ENCODE measurements at places on chromosomes 12 and 14. TPM values are rescaled to one million over a fixed set of nuclear protein-coding genes. Genes with fewer than 3 reads are reported as not detected.

DNA sequence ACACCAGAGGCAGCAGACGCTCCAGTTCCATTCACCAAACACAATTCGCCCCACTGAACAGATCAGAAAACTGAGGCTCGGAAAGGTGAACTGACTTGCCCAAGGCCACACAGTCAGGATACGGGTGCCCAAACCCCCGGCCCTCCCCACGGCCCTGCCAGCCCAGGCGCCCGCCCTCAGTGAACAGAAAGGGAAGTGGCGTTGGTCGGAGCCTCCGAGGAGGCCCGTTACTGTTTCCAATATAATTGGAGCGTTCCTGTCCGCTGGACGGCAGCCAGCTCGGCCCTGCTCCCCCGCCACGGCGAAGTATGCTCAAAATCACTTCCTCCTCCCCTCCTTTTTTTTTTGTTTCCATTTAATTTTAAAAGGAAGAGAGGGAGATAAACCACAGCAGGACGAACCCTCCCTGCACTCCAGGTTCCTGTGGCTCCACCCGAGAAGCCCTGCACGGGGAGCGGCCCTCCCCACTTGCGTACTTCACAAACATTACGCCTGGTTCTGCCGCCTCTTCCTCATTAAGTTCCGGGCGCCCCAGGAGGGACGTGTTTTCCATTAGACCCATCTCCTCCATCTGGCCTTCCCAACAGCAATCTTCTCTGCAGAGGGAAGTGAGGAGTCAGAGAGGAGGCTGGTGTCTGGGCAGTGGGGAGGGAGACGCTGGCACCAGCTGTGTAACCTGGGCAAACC is 61.1 kb downstream of the NCOR2 start:
- DNase-seq: peak; percentile 93

DNA sequence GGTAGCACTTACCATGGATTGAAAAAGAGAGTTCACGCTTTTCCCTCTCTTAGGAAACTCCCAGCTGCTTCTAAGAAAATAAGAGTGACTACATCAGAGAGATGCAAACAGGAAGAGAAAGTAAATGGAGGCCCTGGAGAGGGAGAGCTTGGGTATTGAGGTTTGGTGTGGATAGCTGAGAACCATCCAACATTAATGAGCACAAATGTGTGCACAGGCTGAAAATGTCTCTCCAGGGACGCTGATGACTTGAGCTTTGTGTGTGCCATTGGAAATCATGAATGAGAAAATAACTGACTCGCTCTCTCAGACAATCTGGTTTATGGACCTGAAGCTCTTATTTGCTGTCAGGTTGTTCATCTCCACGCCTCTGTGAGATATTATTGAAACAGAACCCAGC is 318.8 kb downstream of the NRXN3 start:
- DNase-seq: no peak

DNA sequence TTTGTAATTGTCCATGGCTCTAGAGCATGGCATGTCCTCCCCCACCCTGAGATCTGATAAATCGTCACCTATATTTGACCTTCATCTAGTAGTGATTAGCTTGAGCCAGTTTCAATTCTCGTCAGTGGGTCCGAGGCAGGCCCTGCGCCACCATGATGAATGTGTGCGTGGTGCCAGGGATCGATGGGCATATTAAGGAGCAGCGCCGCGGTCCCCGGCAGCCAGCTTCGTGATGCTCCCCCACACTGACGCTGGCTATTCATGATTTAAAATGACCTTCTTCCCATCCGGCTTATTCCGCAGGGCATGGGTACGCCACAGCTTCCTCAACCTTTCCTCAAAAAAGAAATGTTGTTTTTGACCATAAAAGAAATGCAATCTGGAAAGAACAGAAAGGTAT is 68.0 kb downstream of the SLC25A47 start:
- no peak for DNase-seq

Gene FBLN5
- total RNA-seq: 125 TPM

DNA sequence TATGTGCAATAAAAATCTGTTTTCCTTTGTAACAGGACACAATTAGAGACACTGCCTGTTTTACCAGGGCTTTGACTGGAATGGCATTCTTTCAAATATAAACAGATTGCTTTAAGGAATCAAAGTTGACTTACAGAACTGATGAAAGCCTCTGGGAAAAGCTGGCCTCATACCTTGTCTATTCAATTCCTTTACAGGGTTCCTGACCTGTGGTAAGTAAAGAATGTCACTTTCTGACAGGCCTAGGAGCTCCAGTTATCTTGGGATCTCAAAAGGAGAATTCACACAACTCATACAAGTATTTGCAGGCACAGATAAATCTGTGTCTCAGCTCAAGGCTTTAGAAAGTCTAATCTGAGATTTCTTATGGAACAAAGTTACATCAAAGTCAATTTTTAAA is 88.4 kb downstream of the BCAT1 start:
- DNase-seq: no peak

Gene SLCO1B1
- not detected for total RNA-seq

Gene DDN
- total RNA-seq: 0.67 TPM

GRCh38 chr12:5808981-5809380 is 136.1 kb downstream of the ANO2 start:
- no peak for DNase-seq

- no peak for DNase-seq
These were observed 89.8 kb downstream of the CRADD start for GRCh38 chr12:93766796-93767523.

- no peak for DNase-seq
These were observed 217.0 kb downstream of the SLC41A2 start for GRCh38 chr12:104741077-104741476.

Measured in right atrium auricular region (tissue), 2 donors.